Fibroblast of skin of abdomen (primary cell): ENCODE measurements at places on chromosomes 2 and 18.

- no peak for DNase-seq
Measured at GRCh38 chr18:54975598-54975997, 16.3 kb upstream of the CCDC68 start.

- DNase-seq, result no peak
Measured at GRCh38 chr2:78541451-78542267, 483.8 kb upstream of the REG3G start.

DNA sequence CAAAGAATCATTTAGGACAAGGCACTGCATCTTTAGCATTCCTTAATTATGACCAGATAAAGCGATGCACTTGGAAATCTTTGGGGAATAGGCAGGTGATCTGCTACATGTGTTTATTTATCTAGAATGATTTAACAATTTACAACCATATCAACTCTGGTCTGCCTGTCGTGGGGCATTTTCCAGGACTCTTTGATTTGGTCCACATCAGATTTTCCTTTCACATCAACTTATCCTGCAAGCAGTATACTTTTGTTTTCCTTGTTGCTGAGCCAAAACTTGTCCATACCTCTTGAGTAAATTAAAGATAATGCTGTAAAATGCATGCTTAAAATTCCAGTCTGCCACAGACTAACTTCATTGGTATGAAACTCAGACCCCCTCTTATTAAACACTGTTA is 312.4 kb upstream of the TCF4 start:
- DNase-seq, result peak; percentile 83

DNA sequence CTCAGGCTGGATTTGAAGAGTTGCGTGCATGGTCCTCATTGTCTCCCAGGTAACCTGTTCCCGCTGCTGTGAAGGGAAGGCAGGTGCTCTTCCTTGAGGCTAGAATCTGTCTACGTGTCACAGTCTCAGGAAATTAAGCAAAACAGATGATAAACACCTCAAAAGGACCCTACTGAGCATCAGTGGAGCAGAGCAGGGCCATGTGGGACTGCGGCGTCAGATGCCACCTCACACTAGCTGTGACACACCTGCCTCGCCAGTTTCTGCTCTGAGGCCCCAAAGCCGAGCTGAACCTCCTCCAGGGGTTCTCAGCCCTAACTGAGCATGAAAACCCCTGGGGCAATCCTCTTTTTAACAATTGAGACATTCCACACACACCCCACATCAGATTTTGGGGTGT is 2.0 kb downstream of the C2orf92 start:
- no peak for DNase-seq

GRCh38 chr2:127041259-127041970 is 65.5 kb downstream of the BIN1 start:
- DNase-seq, result no peak

- peak; percentile 93 for DNase-seq
Measured at GRCh38 chr2:191636235-191636543, 41.7 kb upstream of the NABP1 start.

DNA sequence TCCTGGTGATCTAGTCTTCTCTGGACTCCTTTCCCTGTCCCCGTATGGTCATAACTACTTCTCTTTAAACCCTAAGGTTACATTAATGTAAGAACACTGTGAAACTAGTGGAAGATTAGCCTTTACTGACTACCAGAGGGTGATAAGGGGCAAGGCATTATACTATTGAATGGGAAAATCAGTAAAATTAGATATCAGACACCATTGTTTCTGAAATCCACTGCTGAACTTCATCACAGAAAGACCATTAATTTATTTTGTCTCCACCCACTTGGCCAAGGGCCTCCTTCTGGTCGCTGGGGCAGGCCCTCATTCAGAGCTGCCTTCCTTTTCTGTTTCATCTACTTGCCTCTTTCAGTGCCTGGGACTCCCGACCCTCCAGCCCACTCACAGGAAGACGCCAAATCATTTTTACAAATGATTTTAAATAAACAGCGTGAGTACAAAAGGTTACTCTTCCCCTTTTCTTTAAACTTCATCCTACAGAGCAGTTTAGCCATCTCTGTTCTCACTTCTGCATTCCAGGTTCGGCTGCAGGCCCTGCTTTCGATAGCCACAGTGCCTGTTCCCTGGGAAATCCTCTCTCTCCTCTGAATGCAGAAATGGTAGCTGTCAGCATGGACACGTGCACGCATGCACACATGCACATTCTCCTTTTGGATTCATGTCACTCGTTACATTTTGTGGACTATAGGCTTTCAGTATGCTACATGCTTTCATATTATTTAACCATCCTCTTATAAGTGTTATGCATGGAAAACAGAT is 70.3 kb upstream of the DOCK10 start:
- DNase-seq, result peak; percentile 33

GRCh38 chr2:230827774-230828271 is 36.9 kb upstream of the ITM2C start:
- DNase-seq, result no peak

DNA sequence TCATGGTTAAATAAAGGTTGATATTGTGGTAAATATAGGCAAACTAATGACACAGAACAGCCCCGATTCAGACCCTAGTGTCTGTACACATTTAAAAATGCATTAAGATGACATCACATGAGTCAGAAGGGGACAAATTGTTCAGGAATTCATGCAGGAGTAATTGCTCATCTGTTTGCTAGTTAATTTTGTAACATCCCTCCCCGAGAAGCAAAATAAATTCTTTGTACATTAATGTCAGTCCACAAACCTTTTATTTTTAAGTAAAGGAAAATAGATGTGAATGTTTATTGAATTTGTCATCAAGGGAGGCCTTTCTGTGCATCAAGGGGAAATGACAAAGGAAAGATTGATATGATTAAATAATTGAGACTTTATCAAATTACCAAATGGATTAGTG is 69.9 kb downstream of the SH3BP4 start:
- DNase-seq, result peak; percentile 94

- DNase-seq, result peak; percentile 19
Measured at GRCh38 chr18:2223449-2223848, 347.9 kb downstream of the METTL4 start.

DNA sequence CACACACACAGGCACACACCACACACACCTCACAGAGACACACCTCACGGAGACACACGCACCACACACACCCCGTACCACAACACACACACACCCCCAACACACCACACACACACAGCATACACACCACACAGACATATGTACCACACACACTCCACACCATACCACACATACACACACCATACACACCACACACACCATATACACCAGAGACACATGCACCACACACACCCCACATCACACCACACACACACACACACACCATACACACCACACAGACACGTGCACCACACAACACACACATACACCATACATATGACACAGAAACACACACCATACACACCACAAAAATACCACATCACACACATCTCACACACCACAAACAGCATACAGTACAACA is 850.7 kb downstream of the RNF144A start:
- no peak for DNase-seq

GRCh38 chr18:69432847-69433246 is 32.2 kb downstream of the DOK6 start:
- peak; percentile 31 for DNase-seq

DNA sequence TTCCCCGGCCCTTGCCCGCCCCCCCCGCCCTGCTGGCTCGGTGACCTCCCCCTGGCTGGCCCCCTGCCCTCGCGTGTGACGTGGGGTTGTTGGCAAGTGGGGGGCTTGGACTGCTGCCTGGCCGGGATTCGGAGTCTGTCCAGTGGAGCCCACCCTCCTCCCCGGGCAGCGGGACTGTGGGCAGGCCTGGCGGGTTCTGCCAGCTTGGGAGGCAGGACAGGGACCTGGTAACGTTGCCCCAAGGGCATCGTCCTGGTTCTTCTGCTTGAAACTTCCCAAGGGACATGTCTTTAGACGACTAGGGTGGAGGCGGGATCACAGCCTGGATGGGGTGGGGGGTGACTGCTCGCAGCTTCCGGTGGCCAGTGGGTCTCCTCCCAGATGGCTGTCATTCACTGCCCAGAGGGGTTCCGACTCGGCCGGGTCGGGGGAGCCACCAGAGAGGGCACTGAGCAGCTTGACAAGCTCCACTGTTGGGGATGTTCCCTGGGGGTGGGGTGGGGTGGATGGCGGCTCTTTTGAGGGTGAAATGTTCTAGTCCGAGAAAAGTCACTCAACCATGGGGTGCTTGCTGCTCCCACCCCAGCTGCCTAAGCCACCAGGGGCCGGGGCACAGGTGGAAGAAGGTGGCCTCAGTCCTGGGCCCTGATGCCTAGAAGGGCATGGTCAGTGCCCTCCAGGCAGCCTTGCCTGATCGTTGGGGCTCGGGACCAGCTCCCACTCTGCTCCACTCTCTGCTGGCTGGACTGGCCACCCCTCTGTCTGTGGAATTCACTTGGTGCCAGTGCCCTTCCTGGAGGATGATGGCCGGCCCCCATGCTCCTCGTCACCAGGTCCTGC is 4.3 kb upstream of the HS6ST1 start:
- no peak for DNase-seq

GRCh38 chr2:232957657-232958090 is 55.4 kb downstream of the NGEF start:
- DNase-seq, result no peak

DNA sequence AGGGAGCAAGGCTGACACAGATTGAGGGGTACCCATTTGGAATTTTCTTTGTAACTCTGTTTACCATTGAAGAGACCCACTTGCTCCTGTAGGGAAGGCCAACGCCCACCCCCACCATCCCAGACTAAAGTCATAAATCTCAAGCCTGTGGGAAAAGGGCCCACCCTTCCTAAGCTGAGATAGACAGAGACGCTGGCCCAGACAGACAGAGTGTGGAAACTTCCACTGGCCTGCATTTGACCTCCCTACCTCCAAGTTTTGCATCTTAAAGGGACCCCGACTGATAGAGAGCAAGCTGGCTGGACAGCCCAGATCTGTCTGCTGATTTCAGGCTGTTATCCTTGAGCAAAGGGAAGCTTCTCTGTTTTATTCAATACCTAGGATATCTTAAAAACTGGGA is 48.2 kb upstream of the SLC14A2 start:
- DNase-seq, result peak; percentile 84

DNA sequence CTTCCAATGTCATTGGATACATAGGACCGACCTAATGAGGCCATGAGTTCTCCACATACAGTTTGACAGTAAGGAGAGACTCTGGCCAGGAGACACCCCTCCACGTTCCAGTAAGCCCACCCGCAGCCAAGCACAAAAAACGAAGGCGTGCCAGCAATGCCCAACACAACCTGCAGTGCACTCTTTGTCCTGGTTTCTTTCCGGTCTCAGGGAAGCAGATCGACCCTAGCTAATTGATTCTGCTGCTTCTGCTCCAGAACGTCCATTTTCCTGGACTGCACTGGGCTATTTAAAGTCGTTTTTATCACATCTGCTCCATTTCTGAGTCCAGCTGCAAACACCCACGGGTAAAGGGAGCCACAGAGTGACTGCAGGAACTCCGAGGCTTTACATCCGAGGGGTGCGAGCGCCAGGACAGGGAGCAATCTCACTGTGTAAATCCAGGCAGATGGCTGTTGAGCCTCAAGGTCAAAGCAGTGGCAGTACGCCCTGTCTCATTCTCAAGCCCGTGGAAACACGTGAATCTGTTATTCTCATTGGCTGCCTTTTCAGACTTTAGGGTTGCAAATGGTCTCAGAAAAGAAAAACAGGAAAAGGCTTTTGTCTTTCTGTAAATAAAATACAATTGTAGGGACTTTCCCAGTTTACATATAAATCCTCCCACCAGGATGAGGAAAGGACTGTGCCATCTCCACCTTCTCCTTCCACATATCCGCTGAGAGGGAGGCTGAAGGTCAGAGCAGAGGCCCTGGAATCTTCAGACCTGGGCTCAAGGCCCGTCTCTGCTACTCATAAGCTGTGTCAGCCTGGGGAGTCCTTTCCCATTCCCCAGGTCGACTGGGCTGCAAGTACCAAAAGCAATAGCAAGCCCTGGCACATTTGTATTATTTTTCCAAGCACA is 40.7 kb downstream of the TMEM163 start:
- no peak for DNase-seq

GRCh38 chr2:200761266-200761665 is 50.4 kb upstream of the BZW1 start:
- DNase-seq, result peak; percentile 79

GRCh38 chr2:60275958-60276357 is 277.5 kb downstream of the BCL11A start:
- DNase-seq, result no peak

DNA sequence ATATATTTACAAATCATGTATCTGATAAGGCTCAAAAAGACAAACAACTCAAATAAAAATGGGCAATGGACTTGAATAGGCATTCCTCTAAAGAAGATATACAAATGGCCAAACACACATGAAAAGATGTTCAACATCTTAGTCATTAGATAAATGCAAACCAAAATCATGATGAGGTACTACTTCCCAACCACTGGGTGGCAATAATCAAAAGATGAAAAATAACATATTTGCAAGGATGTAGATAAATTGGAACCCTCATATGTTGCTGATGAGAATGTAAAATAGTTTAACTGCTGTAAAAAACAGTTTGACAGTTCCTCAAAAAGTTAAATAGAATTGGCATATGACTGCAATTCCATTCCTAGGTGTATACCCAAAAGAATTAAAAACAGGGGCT is 132.3 kb downstream of the TTC32 start:
- no peak for DNase-seq

DNA sequence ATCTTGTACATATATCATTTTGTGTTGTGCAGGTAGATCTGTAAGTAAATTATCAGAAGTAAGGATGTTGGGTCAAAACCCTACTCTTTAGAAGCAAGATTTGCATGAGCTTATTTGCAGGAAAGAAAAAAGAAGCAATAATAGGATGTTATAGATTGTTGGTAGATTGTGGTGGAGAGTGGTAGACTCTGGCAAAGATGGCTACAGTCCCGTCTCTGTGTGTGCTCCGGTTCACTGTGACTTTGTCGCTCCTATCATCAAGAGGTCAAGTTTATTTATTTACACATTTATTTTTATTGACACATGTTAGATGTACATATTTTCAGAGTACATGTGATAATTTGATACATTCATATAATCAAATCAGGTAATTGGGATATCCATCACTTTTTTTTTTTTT is 81.0 kb upstream of the NDUFV2 start:
- DNase-seq, result no peak

DNA sequence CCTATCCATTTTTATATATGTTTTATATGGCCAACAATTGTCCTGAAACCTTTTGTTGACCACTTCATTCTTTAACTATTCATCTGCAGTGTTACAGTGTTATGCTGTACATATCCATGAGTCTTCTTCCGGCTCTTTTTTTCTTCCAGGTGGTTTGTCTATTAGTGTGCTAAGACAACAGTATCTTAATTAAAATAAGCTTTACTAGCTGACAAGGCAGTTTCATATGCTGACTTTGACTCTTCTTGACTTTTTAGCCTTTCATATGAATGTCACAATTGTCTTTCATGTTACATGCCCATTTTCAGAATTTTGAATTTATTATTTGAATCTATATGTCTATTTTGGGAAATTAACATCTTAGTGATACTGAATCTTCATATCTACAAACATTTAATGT is 1249.0 kb downstream of the DPP10 start:
- DNase-seq, result no peak

DNA sequence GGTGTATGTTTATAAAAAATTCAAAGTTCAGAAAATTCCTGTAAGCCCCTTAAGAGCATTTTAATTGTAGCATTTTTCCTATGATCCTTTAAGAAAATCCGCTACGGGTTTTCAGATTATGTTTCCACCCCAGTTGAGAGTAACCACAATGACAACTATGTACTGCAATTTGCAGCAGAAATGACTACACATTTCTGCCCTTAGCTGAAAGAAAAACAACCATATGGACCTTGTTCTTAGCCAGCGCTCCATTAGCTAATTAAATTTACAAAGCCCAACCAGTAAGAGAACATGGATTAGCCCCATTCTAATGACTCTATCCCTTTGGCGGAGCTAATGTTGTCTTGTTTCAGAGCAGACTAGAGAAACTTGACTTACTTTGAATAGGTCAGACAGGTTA is 247.6 kb downstream of the SLC8A1 start:
- DNase-seq, result peak; percentile 84
